ENCODE measurements at places on chromosomes 7 and 10.

- DNase-seq = no peak
Measured at GRCh38 chr10:110229155-110229554, 21.8 kb downstream of the MXI1 start.

- no peak for DNase-seq
Measured at GRCh38 chr7:112957901-112958300, 128.7 kb downstream of the GPR85 start.

DNA sequence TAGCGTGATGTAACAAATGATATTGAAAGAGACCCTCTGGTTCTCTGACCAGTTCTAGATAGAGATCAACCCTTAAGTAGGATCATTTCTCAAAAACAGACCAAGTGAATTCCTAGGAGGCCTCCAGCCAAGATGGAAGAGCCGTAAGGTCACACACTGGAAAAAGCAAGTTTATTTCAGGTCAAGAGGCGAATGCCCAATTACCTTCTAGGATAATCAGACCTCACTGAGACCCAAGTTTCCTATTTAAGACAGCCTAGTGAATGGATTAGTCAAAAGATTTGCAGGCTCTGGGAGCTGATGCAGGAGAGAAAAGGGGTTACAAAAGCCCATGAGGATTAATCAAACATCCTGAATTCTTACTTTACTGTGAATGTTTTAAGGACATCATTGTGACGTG lies 486.1 kb upstream of the NRP1 start:
- DNase-seq = no peak

GRCh38 chr7:147492606-147493005 lies 1098.0 kb upstream of the C7orf33 start:
- no peak for DNase-seq

DNA sequence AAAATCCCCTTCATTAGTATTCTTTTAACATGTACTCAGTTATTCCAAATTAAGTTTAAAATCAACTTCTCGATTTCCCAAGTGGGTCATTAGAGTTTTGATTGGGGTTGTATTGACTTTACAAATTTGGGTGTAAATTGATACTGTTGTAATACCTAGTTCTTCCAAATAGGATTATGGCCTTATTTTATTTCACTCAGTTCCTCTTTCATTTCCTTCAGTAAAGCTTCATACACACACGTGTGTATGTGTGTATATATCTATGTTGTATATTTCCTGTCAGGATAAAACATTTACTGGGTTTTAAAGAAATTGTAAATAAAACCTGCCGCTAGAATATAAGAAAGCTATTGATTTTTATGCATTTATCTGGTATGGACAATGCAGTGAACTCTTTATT lies 15.9 kb downstream of the YME1L1 start:
- DNase-seq = no peak

- DNase-seq = no peak
Measured at GRCh38 chr10:122014652-122015248, 25.8 kb downstream of the TACC2 start.

DNA sequence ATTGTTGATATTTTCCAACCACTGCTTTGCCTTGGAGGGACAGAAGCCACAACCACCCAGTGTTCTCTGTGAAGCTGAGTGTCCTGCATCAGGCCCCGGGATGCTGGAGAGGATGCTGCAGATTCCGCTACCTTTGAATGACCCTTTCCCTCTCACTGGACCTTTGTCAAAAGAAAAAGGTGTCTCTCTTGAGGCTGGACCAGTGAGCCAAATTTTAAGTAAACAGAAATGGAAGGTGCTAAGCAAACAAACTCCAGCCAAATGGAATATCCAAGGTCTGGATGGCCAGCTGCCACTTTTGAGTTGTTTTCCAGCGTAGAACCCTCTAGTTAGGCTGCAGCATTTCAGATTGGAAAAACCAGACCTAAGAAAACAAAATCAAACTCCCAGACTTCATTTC lies 145.5 kb downstream of the TRIL start:
- no peak for DNase-seq

DNA sequence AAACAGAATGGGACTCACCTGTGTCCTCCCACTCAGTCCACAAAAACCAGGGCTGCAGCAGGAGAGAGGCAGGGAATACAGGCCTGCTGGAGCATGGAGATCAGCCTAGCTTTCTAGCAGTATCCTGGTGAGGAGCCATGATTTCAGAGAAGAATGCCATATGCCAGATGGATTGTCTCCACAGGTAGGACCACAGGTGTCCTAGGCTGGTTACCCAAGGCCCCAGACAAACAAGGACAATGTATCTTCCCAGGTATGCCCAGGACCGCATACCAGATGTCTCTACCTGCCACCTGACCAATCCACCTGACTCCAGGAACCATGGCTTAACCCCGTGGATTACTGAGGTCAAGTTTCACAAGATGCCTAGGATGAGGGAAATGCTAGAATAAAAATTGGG lies 295.4 kb upstream of the NPSR1 start:
- DNase-seq = no peak

GRCh38 chr7:101180130-101180755 lies at the start of gene NAT16:
Gene NAT16 (minus strand): TSS chr7:101180293. CDS start chr7:101174807, 5,486 bp downstream.
- no peak for DNase-seq

DNA sequence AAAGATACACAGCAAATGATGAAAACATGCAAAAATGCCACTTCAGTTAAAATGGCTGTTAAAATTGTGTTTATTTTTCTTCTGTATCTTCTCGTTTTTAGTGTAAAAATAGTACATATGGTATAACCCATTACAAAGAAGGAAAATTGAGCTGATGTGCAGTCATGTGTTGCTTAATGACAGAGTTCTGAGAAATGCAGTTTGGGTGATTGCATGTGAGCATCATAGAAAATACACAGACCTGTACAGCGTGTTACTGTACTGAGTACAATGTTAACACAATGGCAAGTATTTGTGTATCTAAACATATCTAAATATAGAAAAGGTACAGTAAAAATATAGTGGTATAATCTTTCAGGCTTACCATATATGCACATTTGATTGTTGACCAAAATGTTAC lies 7.3 kb downstream of the DMTF1 start:
- no peak for DNase-seq

- DNase-seq = no peak
Measured at GRCh38 chr7:85770332-85770731, 583.5 kb upstream of the SEMA3D start.

GRCh38 chr7:105673367-105674084 lies 92.2 kb upstream of the EFCAB10 start:
- no peak for DNase-seq

DNA sequence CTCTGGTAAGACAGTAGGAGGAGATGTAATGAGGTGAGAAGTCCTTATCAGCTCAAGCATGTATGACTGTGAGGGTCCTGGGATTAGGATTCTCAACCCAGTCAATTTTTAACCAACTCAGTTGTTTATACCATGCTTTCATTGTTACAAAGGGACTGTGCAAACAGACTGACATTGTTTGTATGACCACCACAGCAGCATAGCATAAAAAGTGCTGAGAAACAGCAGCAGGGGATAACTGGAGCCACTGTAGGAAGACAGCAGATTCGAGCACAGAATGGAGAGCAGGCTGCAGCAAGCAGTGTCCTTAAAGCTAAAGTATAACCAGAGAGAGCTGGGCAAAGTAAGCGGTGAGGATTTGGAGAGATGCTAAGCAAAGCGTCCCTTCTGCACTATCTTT lies 829.5 kb downstream of the REEP3 start:
- DNase-seq = no peak

- peak; percentile 74 for DNase-seq
Measured at GRCh38 chr7:130982160-130982638, 248.2 kb upstream of the KLF14 start.

DNA sequence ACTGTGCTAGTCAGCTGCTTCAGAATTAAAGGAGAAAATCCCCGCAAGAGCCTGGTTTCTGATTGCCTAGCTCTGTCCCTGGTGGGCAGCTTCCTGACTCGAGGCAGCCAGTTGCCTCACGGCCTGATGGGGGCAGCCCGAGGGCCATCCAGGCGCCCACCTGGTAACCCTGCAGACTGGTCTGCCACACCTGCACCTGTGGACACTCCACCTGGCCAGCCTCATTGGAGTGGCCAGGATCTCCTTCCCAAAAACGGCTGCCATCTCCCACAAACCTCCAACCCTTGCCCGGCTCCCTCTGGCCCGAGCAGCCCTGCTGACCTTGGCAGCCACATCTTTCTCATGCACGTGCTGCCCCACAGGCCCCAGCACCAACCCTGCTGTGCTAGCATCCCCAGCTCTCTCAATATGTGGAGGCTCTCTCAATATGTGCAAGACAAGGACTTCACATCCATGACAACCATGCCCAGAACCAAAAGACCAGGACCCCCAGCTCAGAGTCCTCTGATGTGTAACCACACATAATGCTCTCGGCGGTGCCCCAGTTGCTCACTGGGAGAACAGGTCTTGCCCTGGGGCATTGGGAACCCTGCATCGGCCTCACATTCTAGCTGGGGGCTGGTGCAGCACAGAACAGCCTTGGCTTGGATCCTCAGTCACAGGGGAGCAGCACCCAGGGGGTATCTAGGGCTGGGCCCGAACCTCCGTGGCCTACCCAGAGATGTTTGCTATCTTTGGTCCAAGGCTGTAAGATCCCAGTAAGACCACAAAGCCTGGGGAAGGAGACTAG lies 14.6 kb downstream of the DRGX start:
- DNase-seq = no peak

GRCh38 chr10:119762805-119763798 lies 37.3 kb downstream of the INPP5F start:
- DNase-seq = peak; percentile 43

DNA sequence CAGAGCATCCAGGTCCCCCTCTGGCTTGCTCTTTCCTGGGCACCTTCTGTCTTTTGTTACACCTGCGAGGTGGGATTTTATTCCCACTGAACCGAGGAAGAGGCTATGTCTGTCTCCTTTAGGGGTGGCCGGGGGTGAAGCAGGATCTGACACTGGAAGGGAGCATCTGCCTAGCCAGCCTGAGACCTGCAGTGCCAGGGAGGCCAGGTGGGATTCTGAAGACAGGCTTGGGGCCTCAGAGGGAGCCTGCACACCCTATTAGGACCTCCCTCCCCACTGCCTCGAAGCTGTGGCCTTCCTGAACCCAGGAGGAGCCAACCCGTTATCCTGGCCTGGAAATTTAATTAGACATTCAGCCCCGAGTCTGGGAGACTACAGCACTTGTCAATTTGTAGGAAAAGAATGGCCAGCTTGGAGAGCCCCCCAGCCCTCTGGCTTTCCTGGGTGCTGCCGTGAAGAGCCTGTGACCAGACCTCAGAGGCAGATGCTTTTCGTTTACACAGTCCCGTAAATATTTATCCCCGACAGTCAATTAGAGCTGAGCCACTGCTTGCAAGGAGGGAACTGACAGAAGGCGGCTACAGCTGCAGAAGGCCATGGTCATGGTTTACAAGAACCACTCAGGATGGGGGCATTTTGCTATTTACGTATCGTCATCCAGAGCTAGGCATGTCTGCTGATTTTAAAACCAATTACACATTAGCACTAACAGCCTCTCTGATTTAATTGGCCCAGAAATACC lies 19.7 kb downstream of the CHAT start:
- no peak for DNase-seq

GRCh38 chr10:15485027-15485426 lies 113.9 kb upstream of the FAM171A1 start:
- DNase-seq = no peak

DNA sequence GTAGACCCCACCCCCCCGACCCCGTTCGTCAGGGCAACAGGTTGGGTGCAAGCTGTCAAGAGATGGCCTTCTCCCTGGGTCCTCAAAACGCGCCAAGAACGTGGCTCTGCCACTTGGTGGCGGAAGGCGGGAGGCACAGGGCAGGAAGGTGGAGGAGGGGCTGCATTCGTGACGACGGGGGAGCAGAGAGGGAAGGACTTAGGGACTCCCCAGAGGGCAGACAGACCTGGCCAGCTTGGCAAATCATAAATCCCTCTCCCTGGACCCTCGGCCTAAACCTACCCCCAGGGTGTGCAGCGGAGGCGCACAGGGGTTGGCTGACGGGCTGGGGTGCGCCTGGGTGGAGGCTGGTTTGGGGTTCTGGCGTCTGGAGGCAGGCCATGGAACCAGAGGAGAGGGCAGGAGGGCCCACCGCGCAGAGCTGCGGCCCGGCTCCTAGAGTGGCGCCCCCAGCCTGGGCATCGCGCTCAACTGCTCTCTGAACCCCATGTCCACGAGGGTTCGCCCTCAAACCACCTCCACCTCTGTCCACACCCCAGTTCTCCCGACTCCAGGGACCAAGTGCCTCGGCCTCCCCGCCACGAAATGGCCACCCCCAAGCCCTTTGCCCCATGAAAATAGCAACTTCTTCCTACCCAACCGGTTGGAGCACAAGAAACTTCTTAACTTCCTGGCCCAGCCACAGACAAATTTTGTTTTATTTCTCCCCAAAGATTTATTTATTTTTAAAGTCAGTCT lies 10.8 kb upstream of the GATA3 start:
- DNase-seq = peak; percentile 33
